ENCODE measurements at places on chromosomes 3 and 15. TPM values are rescaled to one million over a fixed set of nuclear protein-coding genes. Genes with fewer than 3 reads are reported as not detected.
A peak's percentile ranks its signal among the peaks of the same experiment; 100 is the strongest.

Gene DCBLD2
- 9.9 TPM for total RNA-seq

Gene P2RY14
- 8.2 TPM for total RNA-seq

Gene ACOX2
- 4.7 TPM for total RNA-seq

Gene STRC
- total RNA-seq, result 0.05 TPM

Gene VGLL3
- total RNA-seq, result 0.24 TPM

- no peak overlapping the region for H3K4me3 ChIP-seq
- H3K36me3 ChIP-seq, result no peaks in the 10 kb centered on the region
- H3K27ac ChIP-seq, result no peak overlapping the region
- H3K4me1 ChIP-seq, result peaks cover 36% of the 10 kb centered on the region
- no peak for DNase-seq
Measured at GRCh38 chr3:44966795-44967278, 9.1 kb downstream of the ZDHHC3 start.

- no peak overlapping the region for H3K4me3 ChIP-seq
- no peaks in the 10 kb centered on the region for H3K36me3 ChIP-seq
- no peaks in the 10 kb centered on the region for H3K27me3 ChIP-seq
- no peak overlapping the region for H3K27ac ChIP-seq
- no peaks in the 10 kb centered on the region for H3K4me1 ChIP-seq
Measured at GRCh38 chr3:100898681-100899080, 94.5 kb downstream of the ABI3BP start.

DNA sequence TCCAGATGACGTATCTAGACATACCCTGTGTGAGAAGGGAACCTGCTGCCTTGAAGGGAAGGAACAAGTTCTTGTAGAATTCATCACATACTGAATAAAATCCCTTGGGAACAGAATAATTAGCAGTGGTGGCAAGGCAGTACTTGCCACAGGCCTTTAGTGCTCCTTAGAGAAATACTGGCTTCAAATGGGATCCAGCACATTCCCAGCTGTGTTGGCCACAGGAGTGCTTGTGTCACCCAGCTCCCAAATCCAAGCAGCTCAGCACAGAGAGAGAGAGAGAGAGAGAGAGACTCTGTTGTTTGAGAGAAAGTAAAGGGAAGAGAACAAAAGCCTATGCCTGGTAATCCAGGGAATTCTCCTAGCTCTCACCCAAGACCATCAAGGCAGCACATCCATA lies 969.0 kb upstream of the ALCAM start:
- H3K27me3 ChIP-seq, result no peaks in the 10 kb centered on the region
- no peak overlapping the region for H3K27ac ChIP-seq
- H3K36me3 ChIP-seq, result no peaks in the 10 kb centered on the region
- DNase-seq, result no peak
- no peaks in the 10 kb centered on the region for H3K4me1 ChIP-seq

- DNase-seq, result no peak
- no peak overlapping the region for H3K27ac ChIP-seq
- no peaks in the 10 kb centered on the region for H3K36me3 ChIP-seq
- no peaks in the 10 kb centered on the region for H3K27me3 ChIP-seq
Measured at GRCh38 chr15:36160351-36160750, 419.1 kb upstream of the CDIN1 start.

DNA sequence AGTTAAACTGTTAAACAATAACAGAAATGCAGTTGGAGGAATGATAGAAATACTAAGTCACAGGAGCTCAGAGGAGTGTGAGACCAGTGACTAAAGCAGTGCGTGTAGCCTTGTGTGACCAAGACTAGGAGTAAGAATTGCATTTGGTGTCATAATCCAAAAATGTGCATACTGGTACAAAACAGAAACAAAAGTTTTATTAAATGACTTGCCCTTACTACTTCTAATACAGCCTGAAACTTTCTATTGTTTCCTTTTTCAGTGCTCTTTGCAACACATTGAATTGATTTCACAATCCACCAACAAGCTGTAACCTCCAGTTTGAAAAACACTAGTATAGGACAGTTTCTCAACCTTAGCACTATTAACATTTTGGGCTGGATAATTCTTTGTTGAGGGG lies 17.1 kb downstream of the SNX1 start:
- no peaks in the 10 kb centered on the region for H3K27me3 ChIP-seq
- peaks cover 32% of the 10 kb centered on the region for H3K36me3 ChIP-seq
- no peaks in the 10 kb centered on the region for H3K4me1 ChIP-seq
- DNase-seq, result no peak
- no peak overlapping the region for H3K4me3 ChIP-seq

DNA sequence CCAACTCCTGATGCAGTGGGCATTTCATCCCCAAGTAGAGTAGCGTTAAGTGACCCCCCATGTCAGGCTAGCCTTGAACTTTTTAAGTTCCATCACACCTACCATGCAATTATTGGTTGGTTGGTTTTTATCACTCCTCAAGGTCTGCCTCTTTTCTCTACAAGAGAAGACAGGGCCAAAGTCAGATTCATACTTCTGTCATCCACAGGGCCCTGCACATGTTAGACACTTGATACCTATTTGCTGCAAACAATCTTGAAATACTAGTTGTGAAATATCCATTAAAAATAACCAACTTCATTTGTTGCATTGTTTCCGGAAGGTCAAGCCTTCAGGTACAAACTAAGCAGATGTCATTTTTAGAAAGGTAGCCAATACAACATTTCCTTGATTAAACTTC lies 1.2 kb downstream of the CMSS1 start:
- no peak overlapping the region for H3K27ac ChIP-seq
- H3K4me1 ChIP-seq, result no peaks in the 10 kb centered on the region
- peak overlapping the region; percentile 78 for H3K4me3 ChIP-seq
- no peak for DNase-seq
- no peaks in the 10 kb centered on the region for H3K36me3 ChIP-seq
- H3K27me3 ChIP-seq, result no peaks in the 10 kb centered on the region

DNA sequence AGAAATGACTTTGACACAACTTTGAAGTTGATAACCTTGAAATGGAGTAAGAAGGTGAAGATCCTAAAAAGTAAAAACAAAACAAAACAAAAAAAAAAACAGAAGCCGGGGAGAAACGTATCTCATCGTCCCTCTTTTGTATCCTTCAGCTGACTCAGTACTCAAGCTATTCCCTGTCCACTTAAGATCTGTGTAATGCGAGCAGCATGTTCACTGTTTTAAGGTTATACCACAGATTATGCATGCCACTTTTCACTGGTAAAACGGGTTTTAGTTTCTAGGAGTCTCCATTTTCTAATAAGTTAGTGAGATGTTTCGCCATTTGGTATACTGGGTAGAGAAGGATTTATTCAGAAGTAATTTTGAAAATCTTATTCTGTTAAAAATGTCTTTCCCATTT lies 324.3 kb downstream of the FEZF2 start:
- no peak for DNase-seq
- no peak overlapping the region for H3K4me3 ChIP-seq
- no peaks in the 10 kb centered on the region for H3K4me1 ChIP-seq
- no peaks in the 10 kb centered on the region for H3K27me3 ChIP-seq
- no peaks in the 10 kb centered on the region for H3K36me3 ChIP-seq

DNA sequence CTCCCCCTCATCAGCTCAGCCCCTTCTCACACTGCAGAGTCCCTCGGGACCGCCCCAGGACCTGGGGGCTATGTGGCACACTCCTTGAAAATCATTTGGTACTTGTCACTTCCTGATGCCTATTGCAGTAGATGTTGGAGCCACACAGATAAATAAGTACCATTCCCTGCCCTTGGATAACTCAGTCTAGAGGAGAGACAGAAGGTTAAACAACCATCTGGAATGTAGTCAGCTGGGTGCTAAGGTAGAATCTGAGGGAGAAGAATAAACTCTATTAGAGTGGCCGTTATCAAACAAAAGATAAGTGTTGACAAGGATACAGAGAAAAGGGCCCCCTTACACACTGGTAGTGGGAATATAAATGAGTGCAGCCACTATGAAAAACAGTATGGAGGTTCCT lies 112.3 kb upstream of the NR2E3 start:
- no peak overlapping the region for H3K27ac ChIP-seq
- no peaks in the 10 kb centered on the region for H3K36me3 ChIP-seq
- no peak overlapping the region for H3K4me3 ChIP-seq
- no peaks in the 10 kb centered on the region for H3K4me1 ChIP-seq
- H3K27me3 ChIP-seq, result no peaks in the 10 kb centered on the region

DNA sequence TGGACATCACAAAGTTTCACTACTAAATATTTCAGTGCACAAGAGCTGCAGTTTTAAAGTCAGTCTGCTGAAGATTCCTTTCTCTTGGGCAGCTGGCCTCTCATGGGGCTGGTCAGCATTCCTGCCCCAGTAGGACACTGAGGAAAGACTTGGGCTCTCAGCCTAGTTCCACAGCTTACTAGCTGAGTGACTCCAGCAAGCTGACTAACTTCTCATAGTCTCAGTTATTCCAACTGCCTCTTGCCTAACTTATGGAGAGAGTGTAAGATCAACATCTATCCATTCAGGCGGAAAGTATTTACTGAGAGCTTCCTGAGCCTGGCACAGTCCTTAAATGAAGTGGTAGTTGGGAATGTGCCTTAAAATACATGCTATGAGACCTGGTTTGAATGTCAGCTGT lies 27.0 kb downstream of the TM4SF4 start:
- H3K4me1 ChIP-seq, result no peaks in the 10 kb centered on the region
- no peaks in the 10 kb centered on the region for H3K36me3 ChIP-seq
- H3K4me3 ChIP-seq, result no peak overlapping the region
- no peak for DNase-seq
- no peak overlapping the region for H3K27ac ChIP-seq

All from thymus (tissue), 14 donors.